ENCODE measurements at places on chromosomes 7 and 10. TPM values are rescaled to one million over a fixed set of nuclear protein-coding genes. Genes with fewer than 3 reads are reported as not detected.

DNA sequence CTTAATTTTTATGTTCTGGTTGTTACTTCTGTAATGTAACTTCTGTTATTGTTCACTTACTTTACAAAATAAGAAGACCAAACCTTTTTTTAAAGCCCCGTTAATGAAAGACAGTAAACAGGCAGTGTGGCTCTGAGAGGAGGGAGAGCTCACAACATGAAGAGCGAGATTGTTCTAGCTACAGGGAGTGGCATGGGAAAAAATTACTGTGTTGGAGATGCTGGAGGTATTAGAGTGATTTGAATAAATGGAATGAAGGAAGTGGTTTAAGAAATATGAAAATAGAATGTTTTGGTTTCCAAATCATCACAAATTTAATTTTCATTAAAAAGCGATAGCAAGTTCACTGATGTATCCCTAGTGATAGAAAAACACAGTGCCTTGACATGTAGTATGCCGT is 31.8 kb downstream of the REEP3 start:
- no peak for DNase-seq

- DNase-seq, result no peak
Observed at GRCh38 chr7:73602721-73603651, 21.3 kb downstream of the MLXIPL start.

Gene CDHR1
- not detected for total RNA-seq

Gene TRUB1
- total RNA-seq, result 37.0 TPM

GRCh38 chr10:19920075-19920726 is 104.0 kb downstream of the PLXDC2 start:
- DNase-seq, result no peak

Gene SPDYE8
- total RNA-seq, result not detected

- DNase-seq, result no peak
Observed at GRCh38 chr7:77571801-77572200, 34.7 kb downstream of the PTPN12 start.

GRCh38 chr10:35821339-35821911 is 179.3 kb upstream of the FZD8 start:
- DNase-seq, result no peak

DNA sequence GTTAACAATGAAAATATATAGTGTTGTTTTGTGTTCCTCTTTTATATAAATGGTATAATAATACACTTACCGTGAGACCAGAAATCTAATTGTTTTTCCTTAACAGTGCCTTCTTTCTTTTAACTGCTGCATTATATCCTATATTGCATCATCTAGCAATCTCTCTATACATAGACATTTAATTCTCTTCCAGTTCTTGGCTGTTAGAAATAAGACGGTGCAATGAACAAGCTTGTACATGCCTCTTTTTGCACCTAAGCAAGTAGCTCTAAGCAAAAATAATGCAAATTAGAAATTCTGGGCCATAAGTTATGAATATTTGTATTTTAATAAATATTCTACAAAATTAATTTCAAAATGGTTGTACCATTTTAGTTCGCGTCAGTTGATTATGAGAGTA is 55.9 kb upstream of the AHR start:
- no peak for DNase-seq

Gene OR2A5
- under 0.01 TPM for total RNA-seq

DNA sequence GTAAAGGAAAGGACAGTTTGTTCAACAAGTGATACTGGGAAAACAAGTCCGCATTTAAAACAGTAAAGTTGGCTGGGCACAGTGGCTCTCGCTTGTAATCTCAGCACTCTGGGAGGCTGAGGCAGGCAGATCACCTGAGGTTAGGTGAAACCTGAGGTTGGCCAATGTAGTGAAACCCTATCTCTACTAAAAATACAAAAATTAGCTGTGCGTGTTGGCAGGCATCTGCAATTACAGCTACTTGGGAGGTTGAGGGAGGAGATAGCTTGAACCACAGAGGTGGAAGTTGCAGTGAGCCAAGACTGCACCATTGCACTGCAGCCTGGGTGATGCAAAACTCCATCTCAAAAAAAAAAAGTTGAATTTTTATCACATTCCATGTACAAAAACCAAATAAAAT is 35.7 kb downstream of the ZNF92 start:
- DNase-seq, result no peak

Gene PRKAR2B
- 23.1 TPM for total RNA-seq

Gene TAS2R41
- total RNA-seq, result not detected

DNA sequence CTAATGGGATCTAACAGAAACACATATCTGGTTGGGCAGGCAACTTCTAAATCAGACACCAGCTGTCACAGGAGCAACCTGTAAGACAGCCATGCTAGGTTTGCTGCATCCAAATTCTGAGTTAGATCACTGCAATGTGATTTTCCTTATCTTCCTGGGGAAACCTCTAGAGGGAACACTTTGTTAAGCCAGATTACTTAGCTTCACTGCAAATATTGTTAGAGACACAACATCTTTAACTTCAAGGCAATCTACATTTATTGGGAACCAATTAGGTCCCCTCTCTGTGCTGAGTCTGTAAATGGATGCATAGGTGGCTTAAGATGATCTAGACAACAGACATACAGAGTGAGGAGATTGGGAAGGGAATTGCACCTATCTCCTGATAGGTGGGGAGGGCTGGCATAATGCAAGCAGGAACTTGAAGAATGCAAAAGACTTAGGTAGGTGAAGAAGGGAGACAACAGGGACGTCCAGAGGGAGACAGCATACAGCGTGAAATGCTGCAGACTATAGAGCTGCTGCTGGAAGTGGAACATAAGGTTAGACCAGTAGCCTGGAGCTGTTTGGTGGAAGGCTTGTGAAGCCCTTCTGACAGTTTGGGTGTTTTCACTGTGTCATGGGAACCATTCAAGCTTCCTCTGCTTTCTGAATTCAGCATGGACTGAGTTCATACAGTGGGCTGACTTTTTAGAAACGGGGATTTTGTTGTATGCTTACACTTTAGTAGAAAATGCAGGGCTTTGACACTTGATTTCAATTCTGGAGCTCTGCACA is 109.8 kb upstream of the ELMO1 start:
- DNase-seq, result peak; percentile 22

DNA sequence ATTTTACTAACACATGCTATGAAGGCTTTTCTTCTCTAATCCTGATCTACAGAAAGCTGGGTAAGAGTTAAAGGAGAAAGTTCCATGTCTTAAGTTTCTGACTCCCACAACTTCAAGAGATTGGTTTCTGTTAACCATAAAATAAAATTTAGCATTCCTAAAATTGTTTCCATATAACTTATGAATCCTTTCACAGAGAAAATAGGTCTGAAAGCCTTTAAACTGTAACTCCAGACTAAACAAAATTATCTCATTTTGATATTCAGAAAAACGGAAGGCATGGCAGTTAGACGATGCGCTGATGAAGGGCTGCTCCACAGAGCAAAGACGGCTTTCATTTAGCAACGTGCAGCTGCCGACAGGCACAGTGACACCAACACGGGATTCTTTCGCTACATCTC is 133.3 kb downstream of the SLC25A13 start:
- DNase-seq, result no peak

GRCh38 chr7:2982401-2982800 is 61.3 kb downstream of the CARD11 start:
- no peak for DNase-seq

- no peak for DNase-seq
Observed at GRCh38 chr7:25459057-25459456, 230.8 kb upstream of the NPVF start.

DNA sequence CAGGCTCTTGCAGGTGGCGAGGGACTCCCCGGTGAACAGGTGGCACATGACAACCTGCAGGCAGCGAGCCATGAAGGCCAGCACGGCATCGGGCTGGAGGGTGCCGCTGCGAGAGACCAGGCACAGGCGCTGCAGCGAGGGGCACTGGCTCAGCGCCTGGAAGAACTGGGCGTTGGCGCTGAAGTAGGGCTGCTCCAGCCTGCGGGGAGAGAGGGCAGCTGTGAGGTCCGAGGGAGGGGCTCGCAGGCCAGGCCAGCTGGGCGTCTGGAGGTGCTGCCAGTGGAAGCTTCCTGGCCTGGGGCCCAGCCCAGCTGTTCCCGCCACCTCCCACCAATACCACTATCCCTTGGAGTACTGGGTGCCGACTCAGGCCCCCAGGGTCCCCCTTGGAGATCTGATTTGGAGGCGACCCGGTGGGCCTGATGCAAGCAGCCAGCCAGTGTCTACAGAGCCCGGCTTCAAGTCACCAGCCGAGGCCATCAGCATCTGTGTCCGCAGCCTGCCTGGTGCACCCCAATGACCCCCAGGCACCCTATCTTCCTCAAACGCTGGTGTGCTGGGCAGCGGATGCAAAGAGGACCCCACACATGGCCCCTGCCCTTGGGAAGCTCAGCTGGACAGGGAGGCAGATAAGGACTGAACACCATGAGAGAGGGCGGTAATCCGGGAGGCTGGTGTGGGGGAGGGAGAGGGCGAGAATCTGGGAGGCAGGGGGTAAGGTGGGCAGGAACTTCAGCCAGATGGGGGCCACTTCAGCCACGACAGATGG is 67.8 kb upstream of the TNRC18 start:
- DNase-seq, result no peak

DNA sequence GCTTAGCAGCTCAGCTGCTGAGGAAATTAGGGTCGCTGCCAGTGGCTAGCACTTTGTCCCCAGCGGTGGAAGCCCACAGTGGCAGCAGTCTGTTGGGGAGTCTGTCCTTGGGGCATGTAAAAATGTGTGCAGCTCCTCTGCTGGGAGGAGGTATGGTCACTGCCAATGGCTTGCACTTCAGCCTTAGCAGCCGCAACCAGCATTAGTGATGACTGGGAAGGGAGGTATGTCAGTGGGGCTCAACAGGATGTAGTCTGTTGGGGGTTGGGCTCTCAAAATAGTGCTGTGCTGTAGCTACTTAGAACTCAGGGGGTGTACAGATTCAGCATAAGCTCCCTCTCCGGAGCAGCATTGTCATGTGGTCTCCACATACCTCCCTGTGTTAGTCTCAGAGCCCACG is 189.9 kb downstream of the ZEB1 start:
- no peak for DNase-seq

DNA sequence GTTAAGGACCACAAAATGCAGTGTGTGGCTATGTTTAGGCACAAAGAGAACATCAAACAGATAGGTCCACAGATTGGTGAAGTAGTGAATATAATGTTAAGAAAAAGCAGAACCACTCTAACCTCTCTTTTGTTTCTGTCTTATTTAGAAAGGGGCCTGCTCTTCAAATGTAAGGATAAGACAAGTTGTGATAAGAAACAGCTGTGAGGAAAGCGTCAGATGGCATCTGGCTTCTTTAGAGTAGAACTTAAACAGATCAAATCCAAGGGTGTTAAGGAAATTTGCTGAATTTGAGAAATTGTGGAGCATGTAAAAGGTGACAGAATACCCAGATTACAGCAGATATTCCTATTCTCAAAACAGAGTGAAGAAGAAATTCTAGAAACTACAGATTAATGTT is 151.0 kb upstream of the LRGUK start:
- DNase-seq, result no peak

Gene TRIM74
- total RNA-seq, result not detected
